ENCODE measurements at places on chromosomes 2 and 18.

GRCh38 chr2:232321156-232321816, 57.3 kb upstream of the ALPP start:
- no peak for DNase-seq

DNA sequence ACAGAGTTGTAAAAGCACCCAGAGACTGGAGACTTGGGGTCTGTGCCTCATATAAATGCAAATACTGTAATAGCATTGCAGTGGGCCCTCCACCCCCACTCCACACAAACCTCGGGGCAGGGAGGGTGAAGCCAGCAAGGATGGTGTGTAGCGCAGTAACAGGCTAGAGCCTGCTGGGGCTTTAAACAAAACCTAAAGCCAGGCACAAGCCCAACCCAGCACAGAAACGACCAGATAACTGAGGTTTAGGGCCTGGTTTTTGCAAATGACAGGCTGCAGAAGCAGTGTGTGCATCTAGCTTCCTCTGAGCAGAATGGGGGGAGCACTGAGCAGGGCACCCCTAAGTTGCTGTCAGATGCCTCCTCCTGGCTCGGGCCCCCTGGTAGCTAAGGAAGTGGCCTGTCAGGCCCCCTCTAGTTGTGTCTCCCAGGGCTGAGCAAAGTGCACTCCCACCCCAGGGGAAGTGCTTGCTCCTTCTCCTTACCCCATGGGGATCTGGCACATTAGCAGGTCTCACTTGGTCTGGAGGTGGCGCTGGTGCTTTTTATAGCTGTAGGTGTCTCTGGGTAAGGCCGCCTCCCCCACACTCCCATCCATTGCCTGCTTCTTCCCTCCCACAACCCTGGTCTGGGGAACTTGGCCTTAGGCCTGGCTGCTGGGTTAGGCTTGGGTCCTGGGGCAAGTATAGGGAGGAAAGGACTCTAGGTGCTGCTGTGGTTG, 135.1 kb downstream of the CELF4 start:
- DNase-seq: no peak

DNA sequence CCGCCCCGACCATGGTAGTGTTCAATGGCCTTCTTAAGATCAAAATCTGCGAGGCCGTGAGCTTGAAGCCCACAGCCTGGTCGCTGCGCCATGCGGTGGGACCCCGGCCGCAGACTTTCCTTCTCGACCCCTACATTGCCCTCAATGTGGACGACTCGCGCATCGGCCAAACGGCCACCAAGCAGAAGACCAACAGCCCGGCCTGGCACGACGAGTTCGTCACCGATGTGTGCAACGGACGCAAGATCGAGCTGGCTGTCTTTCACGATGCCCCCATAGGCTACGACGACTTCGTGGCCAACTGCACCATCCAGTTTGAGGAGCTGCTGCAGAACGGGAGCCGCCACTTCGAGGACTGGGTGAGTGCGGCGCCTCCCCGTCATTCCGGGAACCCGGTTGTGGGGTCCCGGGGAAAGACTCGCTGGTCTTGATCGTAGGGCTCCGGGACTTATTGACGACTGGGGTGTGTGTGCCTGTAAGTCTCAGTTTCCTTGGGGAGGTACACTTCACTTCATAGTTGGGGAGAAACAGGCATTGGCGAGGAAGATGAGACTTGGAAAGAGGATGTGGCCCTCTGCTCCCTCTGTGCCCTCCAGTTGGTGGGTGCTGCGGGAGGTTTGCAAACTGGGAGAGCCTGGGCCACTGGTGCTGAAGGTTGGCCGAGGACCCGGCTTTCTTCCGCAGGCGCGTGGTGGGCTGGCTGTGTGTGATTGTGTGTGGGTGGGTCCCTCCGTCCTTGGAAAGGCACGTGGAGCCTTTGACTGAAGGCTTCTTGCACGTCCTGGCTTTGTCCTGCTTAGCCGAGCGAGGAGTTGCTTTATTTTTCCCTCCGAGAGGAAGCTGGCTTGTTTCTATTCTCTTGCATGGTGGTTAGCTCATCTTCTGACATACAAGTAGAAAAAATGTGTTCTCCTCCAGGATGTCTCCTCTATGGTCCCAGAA, 886 bp downstream of the PRKCE start:
- peak; percentile 51 for DNase-seq

- no peak for DNase-seq
Observed at GRCh38 chr2:28366496-28367282, 26.0 kb upstream of the FOSL2 start.

GRCh38 chr2:170461889-170462288, 253.2 kb upstream of the SP5 start:
- peak; percentile 17 for DNase-seq

GRCh38 chr2:10534514-10535250, 86.6 kb upstream of the ODC1 start:
- DNase-seq: no peak

GRCh38 chr2:157831573-157832315, 44.4 kb downstream of the ACVR1 start:
- DNase-seq: no peak

GRCh38 chr2:174561972-174562370, 35.6 kb downstream of the WIPF1 start:
- no peak for DNase-seq
